ENCODE measurements at places on chromosomes 11 and 22. TPM values are rescaled to one million over a fixed set of nuclear protein-coding genes. Genes with fewer than 3 reads are reported as not detected.

Gene PDE3B
- 42.3 TPM for total RNA-seq

DNA sequence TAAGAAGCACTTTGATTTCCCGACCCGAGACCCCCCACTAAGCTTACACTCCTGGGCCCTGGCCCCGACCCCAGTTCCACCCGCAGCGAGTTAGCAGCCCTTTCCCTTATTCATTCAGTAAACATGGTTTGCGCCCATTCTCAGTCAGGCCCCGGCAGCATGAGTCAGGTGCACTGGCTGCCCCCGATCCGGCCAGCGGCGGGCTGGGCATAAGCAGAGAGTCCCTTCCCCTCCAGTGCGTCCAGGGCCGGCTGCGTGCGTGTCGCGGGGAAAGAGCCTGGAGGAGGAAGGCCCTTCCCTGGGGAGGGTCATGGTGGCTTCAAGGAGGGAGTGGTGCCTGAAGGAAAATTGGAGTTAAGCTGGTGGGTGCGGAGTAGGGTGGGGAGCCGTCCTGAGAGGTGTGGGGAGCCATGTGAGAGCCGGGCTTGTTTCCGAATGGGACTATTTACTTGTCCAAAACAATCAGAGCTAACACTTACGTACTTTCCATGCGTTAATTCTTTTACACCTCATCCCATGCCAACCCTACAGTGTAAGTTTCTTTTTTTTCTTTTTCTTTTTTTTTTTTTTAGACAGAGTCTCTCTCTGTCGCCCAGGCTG lies 657 bp downstream of the IGHMBP2 start:
- peak overlapping the region; percentile 96 for H3K4me3 ChIP-seq
- peak overlapping the region; percentile 91 for H3K27ac ChIP-seq
- H3K27me3 ChIP-seq = no peaks in the 10 kb centered on the region
- peaks cover 28% of the 10 kb centered on the region for H3K4me1 ChIP-seq
- DNase-seq = peak; percentile 28

Gene OR9I1
- total RNA-seq = not detected

GRCh38 chr11:77081976-77082836 lies 15.4 kb downstream of the CAPN5 start:
- no peaks in the 10 kb centered on the region for H3K27me3 ChIP-seq
- no peaks in the 10 kb centered on the region for H3K36me3 ChIP-seq
- DNase-seq = no peak
- peaks cover 19% of the 10 kb centered on the region for H3K4me1 ChIP-seq
- peak overlapping the region; percentile 94 for H3K27ac ChIP-seq
- H3K4me3 ChIP-seq = peak overlapping the region; percentile 77

DNA sequence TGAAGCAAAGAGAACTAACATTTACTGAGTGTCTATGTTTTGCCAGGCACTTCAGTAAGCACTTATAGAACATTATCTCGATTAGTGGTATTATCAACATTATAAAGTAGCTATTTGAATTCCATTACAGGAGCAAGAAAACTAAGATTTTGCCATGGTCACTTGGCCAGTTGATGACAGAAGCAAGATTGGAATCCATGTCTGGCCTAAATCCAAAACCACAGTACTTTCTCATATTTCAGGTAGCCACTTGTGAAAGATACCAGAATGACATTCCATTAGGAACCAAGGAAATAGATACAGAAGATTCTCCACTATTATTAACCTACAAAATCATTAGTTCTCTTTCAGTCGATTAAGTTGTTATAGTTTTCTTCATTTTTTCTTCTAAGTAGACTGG lies 691.0 kb upstream of the API5 start:
- no peak overlapping the region for H3K4me3 ChIP-seq
- no peaks in the 10 kb centered on the region for H3K4me1 ChIP-seq
- H3K27me3 ChIP-seq = no peaks in the 10 kb centered on the region
- no peaks in the 10 kb centered on the region for H3K36me3 ChIP-seq
